ENCODE measurements at places on chromosomes 11 and 22.

DNA sequence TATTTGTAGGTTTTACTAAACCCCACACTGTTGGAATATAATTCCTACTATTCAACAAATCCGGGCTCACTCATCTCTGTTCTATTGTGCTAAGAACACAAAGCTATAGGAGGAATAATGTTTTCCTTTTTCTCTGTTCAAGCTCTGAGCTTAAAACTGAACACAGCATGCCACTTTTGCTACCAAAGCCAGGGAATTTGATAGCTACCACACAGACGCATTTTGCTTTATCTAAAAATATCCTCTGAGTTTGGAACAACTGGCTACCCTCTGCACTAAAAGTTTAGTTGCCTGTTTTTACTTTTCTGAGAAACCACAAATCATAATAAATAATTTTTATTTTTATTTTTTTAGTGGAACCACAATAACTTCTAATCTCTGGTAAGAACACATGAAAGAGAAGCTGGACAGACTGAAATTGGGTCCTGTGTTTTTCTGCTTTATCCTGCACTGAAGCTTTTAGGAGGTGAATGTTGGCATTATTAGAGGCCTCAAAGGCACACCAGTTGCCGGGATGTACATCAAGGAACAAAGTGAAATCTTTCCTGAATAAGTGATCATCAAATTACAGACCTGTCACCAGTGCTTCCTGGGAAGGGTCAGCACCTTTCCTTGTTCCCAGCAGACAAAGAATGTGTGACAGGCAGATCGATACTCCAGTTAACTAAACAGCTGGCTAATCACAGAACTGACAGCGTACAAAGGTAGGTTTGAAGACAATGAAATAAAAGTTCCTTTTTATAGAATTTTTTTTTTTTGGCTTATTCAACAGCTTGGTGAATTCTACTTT, 523.2 kb upstream of the TENM4 start:
- no peak for DNase-seq

DNA sequence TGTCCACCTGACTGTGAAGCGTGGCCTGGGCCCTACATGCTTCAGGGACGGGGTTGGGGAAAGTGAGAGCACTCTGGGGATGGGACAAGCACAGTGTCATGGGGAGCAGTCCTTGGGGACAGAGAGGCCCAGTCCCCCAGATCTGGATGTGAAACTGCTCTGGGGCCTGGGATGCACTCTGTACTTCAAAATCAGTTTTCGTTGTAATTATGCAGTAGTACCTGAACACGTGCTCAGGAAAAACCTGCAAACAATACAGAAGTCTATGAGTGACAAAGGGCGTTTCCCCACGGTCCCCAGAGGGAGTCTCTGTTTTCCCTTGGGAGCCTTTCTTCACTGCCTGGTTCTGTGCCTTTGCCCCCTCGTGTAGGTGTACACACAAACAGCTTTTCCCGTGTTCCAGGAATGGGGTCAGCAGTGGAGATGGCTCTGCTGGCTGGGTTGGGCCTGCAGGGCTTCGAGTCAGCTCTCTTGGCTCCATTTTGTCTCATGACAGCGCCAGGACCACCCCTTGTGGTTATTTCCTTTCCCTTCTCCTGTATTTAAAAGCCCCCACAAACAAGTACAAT, 5.2 kb upstream of the TNFRSF13C start:
- DNase-seq, result no peak

DNA sequence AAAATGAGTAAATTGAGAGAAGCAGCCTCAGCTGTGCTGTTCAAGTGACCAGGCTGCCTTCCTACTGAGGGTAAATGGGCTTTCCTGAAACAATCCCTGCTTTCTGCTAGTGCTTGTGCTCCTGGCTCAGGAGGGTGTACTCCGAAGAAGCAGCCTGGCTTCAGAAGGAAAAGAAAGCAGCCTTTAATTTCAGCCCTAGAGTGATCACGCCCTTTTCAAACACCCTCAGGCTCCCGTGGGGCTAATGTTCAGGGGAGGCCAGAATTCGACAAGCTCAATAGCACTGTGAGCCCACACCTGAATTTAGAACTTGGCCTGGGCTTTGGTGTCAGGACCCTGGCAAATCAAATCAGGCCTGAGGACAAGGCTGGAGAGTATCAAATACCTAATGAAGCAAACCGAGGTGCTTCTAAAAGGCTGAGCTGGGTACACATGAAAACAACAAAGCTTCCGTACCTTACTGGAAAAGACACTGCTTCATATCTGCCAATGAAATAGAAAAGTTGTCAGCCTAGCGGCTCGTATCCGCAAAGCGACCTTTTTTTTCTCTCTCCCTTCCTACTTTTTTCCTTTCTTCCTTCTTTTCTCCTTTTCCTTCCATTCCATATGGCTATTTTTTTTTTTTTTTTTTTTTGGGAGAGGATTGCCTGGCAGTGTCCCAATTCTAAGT, 387.8 kb downstream of the SOX6 start:
- no peak for DNase-seq

DNA sequence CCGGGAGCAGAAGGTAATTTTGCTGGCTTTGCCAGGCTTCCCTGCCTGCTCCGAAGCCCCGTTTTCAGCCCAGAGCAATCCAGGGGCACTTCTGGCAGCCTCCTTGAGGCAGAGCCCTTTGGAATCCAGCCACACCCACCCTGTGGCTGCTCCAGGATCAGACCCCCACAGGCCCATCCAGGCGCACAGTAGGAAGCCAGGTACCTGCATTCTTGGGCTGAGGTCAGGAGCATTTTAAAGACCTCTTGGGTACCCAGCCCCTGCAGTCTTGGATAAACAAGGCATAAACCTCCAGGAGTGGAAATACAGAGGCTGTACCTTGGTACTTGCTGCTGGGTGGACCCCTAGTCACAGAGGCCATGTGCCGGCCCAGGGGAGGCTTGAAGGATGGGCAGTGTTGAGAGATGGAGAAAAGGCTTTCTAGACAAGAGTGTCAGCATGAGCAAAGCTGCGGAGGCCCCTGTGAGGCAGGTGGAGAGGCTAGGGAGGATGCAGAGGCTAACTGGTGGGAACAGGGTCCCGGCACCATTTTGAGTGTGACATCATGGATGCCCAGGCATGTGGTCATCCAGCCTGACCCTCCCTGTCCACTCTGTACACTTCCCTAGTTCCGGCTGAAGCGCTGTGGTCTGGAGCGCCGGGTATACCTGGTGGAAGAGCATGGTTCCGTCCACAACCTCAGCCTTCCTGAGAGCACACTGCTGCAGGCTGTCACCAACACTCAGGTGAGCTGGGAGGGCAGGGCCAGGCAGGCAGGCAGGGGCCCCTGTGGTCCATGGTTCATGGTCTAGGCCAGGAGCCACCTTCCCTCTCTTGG, 3.9 kb downstream of the MUS81 start:
- no peak for DNase-seq

DNA sequence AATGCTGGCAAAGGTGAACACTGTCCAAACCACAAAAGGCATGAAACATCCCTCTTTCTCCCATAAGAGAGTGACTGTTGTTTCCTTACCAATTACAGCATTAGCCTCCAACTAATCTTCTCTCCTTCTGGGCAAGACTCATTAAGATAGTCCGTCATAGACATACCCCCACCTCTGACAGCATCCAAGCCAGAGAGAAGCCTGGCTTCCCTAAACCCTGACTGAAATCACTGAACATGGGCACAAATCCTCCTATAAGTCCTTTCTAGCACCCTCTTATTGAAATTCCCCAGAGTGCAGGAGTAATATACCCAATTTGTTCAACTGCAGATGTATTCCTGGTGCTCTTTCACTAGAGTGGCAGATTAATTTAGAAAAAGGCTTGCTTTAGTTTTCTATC, 1.7 kb upstream of the RNASEH2C start:
- DNase-seq, result no peak

Measured in fibroblast of the conjunctiva (primary cell).